ENCODE measurements at places on chromosomes 5 and 9.

- peak; percentile 47 for DNase-seq
Observed at GRCh38 chr9:122213589-122214413, 15.0 kb downstream of the LHX6 start.

DNA sequence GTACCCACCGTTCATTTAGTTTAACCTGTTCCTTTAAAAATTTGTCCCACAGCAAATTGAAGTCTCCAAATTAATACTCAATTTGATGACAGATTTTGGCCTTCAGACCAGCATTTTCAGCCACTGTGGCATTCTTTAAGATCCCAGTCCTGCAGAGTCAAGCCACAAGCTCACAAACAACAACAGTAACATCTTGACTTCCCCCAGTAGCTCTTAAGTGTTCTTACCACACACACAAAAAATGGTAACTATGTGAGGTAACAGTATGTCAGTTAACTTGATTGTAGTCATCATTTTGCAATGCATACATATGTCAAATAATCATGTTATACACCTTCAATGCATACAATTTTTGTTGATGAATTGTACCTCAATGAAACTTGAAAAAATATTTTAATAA is 247.9 kb downstream of the LURAP1L start:
- DNase-seq = no peak

GRCh38 chr5:36642089-36642488 is 35.7 kb downstream of the SLC1A3 start:
- no peak for DNase-seq

- no peak for DNase-seq
Observed at GRCh38 chr5:139475865-139476617, 5.2 kb downstream of the SMIM33 start.

- no peak for DNase-seq
Observed at GRCh38 chr5:133847301-133847700, 121.1 kb downstream of the C5orf15 start.

GRCh38 chr9:76245518-76245917 is 148.7 kb downstream of the RFK start:
- no peak for DNase-seq

- DNase-seq = no peak
Observed at GRCh38 chr9:106728860-106729259, 134.1 kb upstream of the ZNF462 start.

DNA sequence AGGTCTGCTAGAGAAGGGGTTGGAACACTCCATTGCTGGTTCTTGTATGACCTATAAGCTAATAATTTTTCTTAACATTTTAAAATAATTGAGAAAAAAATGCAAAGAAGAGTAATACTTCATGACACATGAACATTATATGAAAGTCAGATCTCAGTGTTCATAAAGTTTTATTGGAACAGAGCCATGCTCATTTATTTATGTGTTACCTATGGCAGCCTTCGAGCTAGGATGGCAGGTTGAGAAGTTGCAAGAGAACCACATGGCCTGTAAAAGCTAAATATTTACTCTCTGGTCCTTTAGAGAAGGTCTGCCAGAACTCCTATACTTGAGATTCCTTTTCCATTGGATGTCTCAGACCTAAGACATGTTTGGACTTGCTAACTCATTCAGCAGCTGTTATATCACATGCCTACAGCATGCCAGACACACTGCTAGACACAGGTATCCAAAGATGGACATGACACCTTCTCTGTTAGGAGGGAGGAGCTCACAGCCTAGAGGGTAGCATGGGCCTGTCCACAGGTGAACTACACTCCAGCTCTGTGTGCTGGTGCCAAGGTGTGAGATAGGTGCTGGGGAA is 304.3 kb downstream of the ARHGAP26 start:
- no peak for DNase-seq

DNA sequence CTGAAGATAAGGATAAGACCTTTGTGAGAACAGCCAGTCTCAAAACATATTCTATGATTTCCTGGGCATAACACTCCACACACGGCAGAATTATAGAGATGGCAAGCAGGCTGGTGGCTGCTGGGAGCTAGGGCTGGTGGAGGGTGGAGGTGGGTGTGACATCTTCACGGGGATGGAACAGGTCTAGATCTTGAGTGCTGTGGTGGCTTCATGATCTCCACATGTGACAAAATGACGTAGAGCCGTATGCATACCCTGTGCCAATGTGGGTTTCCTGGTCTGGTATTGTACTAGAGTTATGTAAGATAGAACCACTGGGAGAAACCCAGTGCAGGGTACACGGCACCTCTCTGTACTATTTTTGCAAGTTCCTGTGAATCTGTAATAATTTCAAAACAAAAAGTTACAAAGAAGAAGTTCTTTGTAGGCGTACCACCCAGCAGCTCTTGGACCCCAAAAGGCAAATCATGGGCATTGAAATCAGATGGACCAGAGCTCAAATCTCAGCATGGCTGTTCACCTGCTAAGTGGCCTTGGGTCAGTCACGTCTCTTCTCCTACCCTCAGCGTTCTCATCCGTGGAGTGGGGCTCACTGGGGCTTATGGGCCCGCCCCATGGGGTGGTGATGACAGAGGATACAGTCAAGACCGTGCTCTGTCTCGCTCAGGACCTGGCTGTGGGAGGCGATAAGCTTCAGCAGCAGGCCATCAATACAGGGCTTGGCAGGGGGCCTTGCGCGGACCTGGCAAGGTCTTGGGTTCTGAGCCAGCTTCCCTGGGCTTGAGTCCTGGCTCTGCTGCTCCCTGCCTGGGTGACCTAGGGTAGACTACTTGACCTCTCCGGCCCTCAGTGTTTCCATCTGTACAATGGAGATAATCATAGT is 74.7 kb upstream of the UNC5A start:
- no peak for DNase-seq

GRCh38 chr5:10762776-10763500 is 1.9 kb upstream of the DAP start:
- DNase-seq = no peak

- peak; percentile 34 for DNase-seq
Observed at GRCh38 chr5:39399135-39400036, 25.4 kb downstream of the DAB2 start.

DNA sequence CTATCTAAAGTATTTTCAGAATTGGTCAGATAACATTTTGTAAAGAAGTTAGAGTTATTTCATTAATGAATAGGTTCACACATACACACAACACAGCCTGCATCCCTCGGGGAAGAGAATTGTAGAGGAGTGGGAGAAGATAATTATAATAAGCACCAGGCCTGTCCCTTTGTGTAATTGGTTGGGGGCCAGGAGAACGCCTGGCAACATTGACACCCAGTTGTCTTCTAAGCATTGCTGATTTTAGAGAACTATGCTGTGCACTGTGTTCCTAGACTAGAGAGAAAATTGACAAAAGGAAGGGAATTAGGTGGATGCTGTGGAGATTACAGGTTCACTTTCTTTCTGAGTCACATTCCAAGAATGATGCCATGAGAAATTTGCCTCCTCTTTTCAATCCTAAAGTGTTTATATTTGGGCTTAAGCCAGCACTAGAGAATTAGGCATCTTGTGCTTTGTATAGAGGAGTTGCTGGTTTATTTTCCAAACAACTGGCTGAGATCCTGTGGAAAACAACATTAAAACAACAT is 247.6 kb downstream of the COX7C start:
- no peak for DNase-seq

DNA sequence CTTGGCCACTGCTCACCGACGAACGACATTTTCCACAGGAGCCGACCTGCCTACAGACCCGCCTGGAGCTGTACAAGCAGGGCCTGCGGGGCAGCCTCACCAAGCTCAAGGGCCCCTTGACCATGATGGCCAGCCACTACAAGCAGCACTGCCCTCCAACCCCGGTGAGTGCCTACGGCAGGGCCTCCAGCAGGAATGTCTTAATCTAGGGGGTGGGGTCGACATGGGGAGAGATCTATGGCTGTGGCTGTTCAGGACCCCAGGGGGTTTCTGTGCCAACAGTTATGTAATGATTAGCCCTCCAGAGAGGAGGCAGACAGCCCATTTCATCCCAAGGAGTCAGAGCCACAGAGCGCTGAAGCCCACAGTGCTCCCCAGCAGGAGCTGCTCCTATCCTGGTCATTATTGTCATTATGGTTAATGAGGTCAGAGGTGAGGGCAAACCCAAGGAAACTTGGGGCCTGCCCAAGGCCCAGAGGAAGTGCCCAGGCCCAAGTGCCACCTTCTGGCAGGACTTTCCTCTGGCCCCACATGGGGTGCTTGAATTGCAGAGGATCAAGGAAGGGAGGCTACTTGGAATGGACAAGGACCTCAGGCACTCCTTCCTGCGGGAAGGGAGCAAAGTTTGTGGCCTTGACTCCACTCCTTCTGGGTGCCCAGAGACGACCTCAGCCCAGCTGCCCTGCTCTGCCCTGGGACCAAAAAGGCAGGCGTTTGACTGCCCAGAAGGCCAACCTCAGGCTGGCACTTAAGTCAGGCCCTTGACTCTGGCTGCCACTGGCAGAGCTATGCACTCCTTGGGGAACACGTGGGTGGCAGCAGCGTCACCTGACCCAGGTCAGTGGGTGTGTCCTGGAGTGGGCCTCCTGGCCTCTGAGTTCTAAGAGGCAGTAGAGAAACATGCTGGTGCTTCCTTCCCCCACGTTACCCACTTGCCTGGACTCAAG is 1.5 kb downstream of the CSF2 start:
- no peak for DNase-seq

All from CD4-positive, alpha-beta T cell treated with Interleukin-1 beta for 1 hour (primary cell).